ENCODE measurements at places on chromosomes 4 and X.

DNA sequence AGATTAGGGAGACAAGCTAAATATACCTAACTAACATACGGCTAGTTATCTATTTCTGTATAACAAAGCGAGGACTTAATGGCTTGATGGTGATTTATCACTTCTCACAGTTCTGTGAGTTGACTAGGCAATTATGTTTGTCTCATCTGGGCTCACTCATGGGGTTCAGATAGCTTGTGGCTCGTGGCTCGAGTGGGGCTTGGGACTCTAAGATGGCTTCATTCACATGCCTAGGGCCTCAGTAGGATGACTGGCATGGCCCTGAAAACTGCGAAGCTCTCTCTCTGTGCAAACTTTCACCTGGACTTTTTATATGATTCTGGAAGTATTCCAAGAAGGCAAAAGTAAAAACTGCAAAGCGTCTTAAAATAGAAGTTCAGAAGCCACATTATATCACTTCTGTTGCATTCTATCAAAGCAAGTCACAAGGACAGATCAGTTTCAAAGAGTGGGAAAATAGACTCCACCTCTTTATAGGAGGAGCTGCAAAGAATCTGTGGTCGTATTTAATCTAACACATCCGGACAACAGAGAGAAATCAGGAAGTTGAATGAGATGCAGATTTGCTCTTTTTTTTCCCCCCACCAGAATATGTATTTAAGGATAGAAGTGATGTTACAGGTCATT is 491.2 kb downstream of the INPP4B start:
- DNase-seq, result no peak

DNA sequence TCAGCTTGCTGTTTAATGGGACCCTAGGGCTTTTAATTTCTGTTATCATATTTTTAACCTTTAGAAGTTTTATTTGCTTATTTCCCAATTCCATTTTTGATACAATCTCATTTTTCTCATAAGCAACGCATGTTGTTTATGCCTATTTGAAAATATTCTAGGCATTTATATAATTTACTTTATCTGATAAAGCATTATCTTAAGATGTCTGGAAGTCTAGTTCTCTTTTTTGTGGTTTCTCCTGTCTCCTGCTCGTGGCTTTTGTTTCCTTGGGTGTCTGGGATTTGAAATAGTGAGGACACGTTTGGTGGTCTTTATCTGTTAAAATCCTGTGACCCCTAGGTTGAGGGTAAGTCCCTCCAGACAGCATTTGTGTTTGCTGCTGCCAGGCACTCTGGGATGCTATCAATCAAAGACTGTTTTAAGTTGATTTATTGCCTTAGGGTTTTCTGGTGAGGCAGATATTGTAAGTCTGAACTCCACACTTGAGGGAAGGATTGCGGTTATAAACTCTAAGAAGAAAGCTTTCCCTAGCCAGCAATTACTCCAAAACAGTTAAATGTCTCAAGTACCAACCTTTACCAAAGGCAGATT is 208.0 kb downstream of the PRDM5 start:
- no peak for DNase-seq

DNA sequence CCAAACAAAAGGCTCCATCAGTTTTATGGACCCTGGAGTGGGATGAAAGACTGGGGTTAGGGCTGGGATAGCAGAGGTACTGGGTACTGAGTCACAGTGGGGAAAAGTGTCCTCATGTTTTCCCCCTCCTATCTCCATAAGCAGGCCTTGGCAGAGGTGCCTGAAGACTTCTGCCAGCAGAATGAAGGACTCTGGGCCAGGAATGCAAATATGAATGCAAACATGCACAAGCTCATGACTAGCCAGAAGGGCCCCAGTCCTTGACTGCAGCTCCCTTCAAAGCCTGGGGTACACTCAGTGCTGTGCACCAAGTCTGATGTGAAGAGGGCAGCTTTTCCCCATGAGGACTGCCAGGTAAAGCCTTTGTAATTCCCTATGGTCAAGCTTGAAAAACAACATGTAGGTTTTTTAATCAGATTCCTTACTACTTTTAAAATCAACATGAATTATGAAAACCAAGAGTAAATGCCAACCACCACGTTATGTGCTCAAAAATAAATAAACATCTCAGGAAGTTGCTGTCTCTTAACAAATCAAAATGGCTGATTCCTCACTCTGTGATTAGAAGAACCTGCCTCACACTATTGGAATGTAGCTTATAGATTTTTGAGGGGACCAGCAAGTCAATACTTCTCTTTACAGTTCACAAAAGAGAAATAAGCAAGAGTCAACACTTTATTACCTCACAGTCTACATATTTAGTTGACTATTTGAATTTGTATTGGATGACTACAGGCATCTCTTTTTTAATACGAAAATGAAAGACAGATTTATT is 1512.0 kb downstream of the ARAP2 start:
- DNase-seq, result no peak

DNA sequence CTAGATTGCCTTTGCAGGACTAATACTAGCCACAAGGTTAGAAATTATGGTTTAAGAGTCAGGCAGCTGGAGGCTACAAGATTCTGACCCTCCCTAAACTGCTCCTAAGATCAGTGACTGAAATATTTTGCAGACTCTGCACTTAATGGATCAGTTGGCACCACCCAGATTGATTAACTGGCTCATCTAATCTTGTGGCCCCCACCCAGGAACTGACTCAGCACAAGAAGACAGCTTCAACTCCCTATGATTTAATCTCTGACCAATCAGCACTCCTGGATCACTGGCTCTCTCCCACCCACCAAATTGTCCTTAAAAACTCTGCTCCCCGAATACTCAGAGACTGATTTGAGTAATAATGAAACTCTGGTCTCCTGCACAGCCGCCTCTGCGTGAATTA is 145.4 kb upstream of the LCORL start:
- DNase-seq, result no peak

GRCh38 chr4:111988514-111988913 is 156.7 kb upstream of the FAM241A start:
- no peak for DNase-seq

DNA sequence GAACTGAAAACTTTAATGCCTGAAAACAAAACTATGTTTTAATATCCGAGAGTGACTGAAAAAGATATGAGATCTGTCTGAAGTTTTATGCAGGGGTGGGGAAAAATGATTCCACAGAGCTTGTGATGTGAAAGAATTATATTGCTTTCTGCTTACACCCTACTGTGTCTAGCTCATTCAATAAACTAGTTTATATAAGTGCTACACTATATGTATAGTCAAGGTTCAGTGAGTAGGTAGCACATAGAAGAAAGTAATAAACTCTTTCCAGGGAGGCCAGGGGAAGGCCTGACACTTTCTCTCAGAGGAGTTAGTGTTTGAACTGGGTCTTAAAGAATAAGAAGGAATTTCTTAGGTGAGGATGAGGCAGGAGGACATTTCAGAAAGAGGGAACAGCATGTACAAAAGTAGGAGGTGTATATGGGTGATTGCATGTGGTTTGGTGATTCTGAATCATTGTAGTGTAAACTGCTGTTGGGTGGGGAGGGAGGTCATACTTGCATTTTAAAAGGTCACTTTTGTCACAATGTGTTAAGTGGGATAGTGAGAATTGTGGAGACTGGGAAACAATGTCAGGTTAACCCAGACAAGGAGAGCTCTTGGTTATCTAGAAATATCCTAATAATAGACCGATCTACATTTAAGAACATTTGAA is 25.1 kb upstream of the TEX13D start:
- DNase-seq, result no peak

- DNase-seq, result no peak
Observed at GRCh38 chr4:86283371-86283770, 76.5 kb downstream of the MAPK10 start.

- DNase-seq, result no peak
Observed at GRCh38 chrX:129445436-129445835, 77.9 kb downstream of the SMARCA1 start.

- DNase-seq, result no peak
Observed at GRCh38 chrX:72216973-72217372, 21.9 kb downstream of the ERCC6L start.

DNA sequence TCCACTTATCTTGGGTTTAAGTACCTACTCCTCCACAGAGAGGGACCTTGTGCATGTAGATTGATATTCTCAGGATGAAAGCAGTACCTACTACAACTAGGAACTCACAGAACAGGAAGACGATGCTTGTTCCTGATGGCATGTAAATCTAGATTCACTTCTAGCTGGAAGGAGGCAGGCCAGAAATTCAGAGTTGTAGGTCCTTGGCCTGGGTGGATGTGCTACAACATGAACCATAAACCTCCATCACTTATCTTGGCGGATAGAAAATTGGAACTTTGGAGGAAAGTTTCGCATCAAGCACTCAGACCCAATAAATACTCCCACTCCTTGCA is 9.3 kb upstream of the SMIM20 start:
- DNase-seq, result no peak

DNA sequence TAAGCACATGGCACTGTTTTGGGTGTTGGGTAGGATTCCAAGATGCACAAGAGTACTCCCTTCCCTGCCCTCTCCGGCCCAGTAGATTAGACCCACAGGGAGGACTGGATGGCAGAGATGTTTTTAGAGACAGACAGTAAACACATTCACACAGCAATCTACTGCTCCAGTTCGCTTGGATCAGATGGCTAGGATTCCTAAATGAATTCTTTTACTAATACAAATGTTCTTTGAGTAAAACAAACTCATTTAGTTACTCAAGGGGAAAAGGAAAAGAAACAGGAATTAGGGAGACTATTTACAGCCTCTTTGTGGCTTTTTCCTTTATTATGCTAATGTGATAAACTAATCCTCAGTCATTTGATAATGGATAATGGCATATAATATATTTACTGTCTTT is 5.9 kb downstream of the SNX25 start:
- no peak for DNase-seq

GRCh38 chr4:3415471-3416141 is 26.2 kb upstream of the HGFAC start:
- DNase-seq, result no peak

DNA sequence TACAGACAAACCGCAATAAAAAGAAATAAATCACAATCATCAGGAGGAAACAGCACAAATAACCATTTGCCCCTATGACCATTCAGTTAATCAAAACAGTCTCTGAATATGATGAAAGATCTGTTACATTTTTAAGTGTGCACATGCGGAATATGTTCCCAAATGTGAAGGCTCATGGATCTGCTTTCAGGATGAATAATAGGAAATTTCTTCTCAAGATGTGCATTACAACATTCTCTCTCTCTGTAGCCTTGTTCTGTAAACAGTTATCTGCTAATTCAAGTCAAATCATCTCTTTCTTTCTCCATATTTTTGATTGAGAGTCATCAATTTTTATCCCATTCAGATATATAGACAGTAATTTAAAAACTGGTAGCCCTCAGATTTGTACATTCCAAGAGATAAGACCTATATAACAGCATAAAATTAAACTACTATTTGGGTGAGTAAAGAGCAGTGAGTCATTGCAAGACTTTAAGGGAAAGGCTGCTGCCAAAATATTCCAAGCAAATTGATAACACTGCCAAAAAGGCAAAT is 433.9 kb upstream of the ATOH1 start:
- no peak for DNase-seq

DNA sequence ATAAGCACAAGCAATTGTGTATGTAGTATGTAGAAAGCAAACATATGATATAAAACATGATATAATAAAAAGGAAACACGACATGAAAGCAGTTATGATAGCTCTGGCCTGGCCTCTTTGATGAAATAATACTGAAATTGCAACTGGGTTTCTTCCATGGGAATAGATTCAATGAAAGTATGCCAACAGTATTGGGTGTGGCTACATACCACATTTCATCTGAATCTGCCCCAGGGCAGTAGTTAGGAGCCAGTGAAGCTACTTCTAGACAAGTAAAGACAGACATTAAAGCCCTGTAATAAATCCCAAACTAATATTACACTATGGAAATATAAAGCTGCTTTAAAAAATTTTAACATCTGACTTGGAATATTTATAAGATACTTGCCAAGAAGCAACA is 207.3 kb downstream of the FBXW7 start:
- DNase-seq, result no peak

GRCh38 chrX:53065104-53065503 is 16.5 kb downstream of the GPR173 start:
- no peak for DNase-seq

DNA sequence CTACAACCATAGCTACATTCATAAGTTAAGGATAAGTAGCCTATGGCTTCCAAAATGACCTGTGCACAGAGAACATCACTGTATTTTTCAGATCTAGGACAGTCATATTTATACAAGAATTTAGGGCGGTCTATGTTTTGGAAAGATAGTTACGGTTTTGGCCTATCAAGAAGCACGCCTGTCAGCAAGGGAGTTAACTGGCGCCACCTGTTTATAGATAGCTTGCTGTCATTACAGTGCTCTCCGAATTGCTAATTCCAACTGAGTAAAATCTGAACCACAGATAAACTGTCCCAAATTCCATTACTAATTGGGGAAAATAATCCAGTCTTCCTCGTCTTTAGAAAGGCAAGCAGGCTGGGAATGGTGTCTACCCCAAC is 646 bp downstream of the ABCB7 start:
- DNase-seq, result no peak

DNA sequence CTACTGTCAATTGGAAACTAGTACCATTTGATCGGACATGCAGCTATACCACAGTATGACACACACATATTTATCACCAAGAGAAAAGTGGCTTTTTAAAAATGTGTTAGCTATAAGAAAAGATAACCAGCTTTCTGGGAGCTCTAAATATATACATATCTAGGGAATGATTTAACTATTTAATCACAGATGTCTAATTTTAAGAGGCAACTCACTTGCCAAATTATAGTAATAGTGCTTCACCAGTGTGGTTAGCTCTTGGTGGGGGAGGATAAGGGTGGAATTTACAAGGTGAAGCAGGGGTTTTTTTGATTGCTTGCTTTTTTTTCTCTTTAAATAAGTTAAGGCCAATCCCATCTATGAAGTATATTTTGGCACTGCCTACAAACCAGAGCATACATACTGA is 547.7 kb upstream of the DIPK2B start:
- DNase-seq, result no peak

DNA sequence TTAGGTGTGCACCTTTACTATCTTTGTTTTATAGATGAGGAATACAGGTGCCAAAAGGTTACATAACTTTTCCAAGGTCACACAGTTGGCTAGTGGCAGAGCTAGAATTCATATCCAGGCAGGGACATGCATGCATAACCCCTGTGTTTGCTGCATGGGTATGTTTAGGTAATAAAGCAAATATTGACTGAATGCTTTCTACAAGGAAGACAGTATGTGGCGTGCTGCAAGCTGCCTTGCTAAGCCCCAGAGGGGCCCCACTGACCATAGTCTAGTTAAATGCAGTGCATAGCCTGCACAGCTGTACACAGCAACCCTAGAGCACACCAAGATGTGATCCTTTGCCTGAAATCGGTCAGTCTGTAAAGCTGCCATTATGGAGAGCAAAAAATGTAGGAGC is 320.5 kb upstream of the IGFBP7 start:
- no peak for DNase-seq

GRCh38 chr4:76681996-76682395 is 215.9 kb downstream of the SOWAHB start:
- no peak for DNase-seq

DNA sequence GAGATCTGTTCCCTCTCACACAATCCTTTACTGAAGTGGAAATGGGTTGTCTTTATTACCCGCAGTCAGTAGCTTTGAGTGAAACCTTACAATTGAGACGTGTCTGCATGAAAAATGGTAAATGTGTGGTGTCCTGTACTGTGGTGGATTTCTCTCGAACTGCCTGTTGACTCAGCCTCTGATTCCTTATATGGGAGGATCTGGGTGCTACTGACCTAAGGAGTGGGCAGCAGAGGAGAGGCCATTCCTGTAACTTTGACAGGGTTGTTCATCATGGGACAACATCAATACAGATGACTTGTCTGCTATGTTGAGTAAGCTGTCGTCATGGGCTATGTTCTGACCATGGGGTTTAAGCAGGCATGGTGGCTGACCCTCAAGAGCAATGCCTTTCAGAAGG is 159.6 kb upstream of the WDR1 start:
- no peak for DNase-seq

- no peak for DNase-seq
Observed at GRCh38 chrX:10360116-10360515, 203.3 kb downstream of the CLCN4 start.
